ENCODE measurements at places on chromosomes 2 and 18.

DNA sequence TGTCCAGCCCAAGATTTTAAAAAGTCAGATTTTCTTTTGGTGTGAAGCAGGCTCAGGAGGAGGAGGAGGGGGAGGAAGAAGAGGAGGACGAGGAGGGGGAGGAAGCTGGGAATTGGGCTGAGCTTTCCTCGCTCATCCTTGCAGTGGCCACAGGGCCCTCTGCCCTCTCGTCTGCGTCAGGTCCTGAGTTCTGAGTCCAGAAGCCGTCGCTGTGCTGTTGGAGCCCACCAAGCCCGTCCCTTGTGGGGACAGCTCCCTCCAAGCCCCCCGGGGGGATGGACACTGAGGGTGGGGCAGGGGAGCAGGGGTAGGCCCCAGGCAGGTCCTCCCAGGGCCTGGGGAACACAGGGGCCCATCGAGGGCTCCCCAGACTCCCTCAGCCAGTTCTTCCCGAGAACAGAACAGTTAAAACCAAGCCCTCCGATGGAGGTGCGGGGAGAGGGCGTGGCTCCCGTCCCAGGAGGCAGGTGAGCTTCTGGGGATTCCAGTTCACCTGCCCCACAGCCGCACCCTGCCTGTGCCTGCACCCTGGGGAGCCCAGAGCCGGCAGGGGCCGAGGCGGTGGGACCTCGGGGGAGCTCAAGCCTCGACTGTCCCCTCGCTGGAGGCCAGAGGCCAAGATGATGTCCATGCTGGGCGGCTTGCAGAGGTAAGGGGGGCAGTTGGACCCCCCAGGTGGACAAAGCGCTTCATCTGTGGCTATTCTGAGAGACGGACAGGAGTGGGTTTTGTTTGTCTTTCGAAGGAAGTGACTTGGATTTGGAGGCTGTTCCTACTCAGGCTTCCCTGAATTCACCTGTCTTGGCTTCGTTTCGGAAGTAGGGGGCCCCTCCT, at the start of gene GAL3ST2:
GAL3ST2 (plus strand) TSS at position 487 of the 834 bp plus-strand sequence; CDS start at position 621, 134 bp downstream.
- no peak for DNase-seq

DNA sequence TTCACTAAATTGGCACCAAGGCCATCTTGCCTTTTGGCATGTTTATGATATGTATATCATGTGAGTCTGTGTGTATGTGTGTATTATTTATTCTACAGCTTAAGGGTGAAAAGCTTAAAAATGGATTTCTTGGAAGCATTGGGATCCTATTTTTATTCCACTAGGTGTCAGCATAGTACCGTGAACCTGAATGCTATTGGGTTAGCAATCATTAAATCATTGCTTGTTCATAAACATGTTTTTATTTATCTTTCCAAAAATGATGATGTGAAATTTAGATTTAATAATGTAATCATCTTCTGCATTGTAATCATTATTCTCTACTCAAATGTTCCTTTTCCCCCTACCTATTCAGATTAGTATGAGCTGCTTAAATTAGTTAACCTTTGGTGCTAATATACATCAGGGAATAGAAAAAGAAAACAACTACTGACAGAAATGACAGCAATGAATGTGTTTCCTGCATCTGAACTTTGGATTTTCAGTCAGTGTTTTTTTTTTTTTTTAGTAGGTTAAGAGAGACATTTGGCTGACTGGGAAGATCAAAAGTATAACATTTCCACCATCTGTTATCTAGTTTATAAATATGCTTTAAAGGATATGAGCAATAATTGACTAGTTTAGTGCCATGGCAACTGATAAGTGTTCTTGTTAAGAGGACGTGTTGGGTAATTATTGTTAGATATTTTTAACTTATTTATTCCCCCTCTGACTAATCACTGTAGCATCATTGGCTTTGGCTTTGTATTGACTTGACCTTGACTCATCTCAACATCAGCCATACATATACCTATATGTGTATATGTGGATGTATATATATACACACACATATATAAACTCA, 14.1 kb upstream of the ZSWIM2 start:
- no peak for DNase-seq

DNA sequence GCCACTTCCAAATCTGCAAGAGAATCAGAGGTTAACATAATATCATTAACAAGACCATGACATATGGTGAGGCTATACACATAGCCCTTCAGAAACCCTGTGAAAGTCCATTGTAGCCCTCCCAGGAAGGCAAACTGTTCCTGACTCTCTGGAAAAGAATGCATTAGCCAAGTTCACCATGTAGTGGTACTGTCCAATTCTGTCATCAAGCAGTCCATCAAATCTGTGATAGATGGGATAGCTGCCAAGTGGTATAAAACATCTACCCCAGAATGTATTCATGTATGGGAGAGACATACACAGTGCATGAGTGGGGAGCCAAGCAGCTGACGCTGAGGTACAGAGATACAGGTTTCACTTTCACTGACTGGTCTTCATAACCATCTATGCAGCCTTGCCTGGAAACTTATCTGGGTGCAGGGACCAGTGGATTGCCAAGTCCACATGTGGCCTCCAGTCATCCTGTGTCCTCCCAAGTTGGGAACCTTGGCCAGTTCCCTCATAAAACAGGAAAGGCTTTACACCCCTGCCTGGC, 281.1 kb downstream of the MBD2 start:
- DNase-seq: no peak

DNA sequence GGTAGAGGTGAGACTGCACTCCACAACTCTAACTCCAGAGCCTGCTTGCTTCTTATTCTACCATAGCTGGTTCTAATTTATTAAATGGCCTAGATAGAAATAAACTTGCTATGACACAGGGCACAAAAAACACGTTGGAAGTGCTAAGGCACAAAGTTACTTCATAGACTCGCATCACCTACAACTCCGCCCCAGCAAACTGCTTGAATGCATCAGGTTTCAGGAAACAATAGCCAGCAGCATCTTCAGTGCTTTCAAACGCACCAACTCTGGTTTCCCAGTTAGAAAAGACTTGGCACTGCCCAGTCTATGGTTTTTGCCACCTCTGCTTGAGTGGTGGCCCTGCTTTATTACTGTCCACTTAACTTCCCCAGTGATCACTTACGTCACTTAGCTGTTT, 142.6 kb downstream of the RIF1 start:
- DNase-seq: no peak

DNA sequence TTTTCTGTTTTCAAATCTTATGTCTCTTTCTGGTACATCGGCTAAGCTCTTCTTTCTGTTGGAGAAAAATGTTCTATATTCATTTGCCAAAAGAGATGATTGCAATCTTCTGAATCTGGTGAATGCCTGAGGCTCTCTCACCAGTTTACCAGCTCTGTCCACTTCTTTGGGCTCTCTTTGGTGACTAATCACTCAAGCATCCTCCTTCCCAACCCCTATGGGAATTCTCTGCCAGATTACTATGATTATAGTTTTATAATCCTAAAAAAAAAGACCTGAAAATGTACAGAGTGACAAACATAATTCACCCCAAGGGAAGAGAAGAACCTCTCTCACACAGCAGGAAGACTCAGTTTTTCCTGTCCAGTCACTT, 187.3 kb downstream of the CAMKMT start:
- no peak for DNase-seq

DNA sequence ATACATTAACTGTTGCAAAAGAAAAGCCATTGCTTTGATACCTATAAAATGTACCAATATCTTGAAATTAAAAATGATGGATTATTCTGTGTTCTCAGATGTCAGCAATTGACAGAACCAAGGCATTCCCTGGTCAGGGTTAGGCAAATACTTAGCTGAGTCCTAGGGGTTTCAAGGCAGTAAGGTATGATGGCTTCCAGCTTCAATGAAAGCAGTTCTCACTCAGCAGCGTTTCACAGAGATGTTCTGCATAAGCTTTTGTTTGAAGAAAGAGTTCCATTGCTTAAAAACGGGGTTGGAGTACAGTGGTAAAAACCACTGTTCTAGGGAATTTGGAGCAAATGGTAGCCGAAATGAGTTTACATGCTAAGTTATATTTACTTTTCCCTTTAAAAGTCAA, 17.0 kb upstream of the KANSL1L start:
- DNase-seq: no peak

GRCh38 chr2:17387591-17387990, 130.6 kb downstream of the RAD51AP2 start:
- DNase-seq: no peak

GRCh38 chr18:58862851-58863538, 1.7 kb upstream of the ZNF532 start:
- no peak for DNase-seq

DNA sequence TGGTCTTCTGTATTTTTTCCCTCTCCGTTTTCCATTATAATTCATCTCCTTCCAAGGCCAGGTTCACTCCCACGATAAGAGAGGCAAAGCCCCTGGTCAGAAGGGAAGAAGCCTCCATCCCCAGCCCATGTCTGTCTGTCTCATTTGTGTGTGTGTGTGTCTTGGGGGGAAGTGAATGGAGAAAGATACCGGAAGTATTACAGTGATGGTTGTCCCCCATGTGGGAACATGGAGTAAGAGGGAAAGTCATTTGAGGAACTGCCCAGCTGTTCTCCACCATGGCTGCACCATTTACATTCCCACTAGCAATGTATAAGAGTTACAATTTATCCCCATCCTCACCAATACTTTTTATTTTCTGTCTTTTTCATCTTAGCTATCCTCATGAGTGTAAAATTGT, 113.6 kb upstream of the ATP8B1 start:
- DNase-seq: no peak

DNA sequence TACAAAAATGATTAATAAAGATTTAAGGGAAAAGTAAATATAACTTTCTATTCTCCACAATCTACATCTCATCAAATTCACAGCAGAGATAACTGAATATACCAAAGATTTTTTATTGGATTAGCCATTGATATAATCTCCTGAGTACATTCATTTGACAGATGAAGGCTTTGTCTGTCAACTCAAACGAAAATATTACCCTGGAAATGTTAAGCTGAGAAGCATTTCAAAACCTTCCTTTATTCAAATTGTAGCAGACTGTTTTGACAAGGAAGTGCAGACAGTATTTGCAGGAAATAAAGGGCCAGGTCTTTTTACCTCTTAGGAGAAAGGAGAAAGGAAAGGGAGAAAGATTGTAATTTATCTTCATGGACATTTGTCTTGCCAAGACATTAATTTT, 473.5 kb downstream of the TMEM182 start:
- no peak for DNase-seq

- DNase-seq: no peak
These were observed 332.4 kb downstream of the BCL11A start for GRCh38 chr2:60221098-60221497.

DNA sequence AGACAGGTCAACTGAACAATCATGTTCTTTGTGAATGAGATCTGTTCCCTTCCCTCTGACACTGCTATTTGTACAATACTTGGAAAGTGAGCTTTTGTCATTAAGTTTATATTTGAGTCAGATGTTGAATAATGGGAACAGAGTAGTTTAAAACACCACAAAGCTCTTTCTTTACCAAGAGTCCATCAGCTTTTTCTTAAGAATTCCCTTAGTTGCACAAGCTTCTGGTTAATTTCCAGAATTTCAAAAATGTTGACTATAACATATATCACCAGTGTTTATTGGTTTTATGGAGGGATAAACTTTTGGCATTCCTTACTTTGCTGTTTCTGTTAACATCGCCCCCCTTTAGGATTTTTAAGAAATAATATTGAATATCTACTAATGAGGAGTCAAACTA, 403.7 kb downstream of the CCDC85A start:
- no peak for DNase-seq

DNA sequence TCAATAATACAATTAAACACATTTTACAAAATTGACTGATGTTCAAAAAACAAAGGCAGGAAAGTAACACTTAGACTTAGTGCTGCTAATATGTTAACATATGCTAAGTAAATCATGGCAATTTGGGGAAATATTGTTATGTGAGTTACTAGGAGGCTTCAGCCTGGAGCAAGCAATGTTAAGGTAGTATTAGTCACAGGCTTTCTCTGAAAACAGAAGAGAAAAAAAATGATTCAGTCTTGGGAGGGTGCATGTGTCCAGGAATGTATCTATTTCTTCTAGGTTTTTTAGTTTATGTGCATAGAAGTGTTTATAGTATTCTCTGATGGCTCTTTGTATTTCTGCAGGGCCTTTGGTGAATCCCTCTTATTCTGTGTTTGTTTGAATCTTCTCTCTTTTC, 345.8 kb upstream of the TFPI start:
- no peak for DNase-seq

GRCh38 chr2:167177196-167177595, 288.9 kb downstream of the XIRP2 start:
- no peak for DNase-seq
